ENCODE measurements at places on chromosomes 3 and 15.

DNA sequence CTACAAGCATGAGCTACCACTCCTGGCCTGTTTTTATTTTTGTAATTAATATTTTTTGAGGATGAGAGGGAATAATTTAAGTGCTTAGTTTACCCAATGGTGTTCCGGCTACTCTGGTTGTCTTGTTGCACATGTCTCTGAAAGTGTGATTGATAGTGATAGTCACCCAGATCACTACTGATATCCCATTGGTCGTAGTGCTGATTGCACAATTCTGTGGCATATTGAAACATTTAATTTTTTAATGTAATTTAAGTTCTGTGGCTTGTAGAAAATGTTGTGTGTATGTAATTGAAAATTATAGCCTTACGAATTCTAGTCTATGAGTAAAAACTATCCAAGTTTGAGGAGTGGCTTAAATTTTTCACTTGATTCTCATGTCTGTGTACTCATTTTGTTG is 11.9 kb downstream of the ARIH2 start:
- no peak for DNase-seq

DNA sequence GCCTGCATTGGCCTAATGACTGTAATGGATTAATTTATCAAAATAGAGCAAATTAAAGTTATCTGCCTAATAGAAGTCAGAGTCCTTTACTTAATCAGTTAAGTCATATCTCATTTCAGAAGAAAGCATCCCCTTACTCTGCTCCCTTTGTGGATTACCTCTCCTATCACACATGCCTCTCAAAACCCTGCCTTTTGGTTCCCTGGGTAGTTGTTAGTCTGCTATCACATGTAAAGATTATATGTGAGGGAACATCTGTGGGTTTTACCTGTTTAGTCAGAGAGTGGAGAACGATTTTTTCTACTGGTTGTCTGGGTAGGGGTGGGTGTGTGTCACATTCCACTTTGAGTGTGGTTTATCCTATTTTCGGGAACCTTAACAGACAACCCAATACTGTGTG is 16.4 kb downstream of the UBE2E2 start:
- no peak for DNase-seq

DNA sequence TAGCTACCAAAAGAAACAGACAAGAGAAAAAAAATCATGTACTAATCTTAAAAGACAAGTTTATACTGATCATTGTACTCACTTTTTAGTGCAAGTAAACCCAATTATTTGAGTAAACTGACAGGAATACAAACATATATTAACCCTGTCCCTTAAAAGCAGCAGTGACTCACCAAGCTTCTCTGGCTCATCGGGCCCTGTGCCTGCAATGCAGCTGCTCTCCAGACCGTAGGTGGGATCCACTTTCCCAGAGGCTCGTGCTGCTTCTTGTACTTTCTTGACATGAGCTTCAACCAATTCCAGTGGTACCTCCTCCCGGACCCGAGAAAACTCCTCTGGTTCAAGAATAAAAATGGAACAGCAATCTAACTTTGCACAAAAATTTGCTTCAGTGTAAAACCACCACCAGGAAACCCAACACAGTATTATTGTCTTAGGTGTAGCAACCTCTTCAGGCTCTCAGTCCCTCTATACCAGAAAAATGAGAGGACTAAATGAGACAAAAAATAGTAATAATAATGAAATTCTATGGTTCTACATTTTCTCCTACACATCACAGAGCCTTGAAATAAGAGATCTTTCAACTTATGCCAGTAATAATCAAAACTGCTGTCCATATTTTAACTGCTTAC is 82.6 kb upstream of the CSPG5 start:
- DNase-seq, result no peak

DNA sequence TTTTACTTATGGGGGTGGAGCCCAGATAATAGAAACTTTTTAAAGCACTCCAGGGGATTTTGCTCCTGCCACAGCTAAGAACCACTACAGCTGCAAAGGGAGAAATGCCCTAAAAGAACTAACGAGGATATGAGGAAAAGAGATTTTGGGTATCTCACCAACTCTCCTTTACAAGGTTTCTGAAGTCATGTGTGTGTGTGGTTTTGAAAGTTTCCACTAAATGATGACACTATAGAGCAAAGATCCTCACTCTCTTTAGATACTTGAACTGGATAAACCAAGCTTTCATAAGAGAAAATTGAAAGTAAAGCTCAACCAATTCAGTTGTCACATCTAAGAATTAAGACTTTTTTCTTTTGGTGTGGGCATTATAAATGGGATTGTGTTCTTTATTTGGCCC is 455.3 kb upstream of the ALCAM start:
- no peak for DNase-seq

- no peak for DNase-seq
Measured at GRCh38 chr15:78092261-78093041, at the start of gene SH2D7. Gene SH2D7, plus strand, starts transcription at chr15:78092561. Its CDS starts 24 bp downstream, at chr15:78092585.

DNA sequence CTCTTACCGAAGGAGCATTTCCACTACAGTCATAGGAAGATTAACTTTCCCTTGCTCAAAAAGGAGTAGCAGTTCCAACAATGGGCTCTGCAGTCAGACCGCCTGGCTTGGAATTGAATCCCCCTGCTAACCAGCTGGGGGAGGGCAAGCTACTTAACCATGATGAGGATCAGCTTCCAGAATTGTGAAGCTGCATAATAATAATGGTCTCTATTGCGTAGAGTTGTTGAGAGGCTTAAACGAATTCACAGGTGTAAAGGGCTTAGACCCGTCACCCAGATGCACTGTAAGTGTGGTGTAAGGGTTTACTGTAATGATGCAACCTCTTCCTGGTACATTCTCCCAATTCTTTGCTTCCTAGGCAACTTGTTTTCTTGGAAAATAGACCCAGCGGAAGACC is 185.2 kb upstream of the RGMA start:
- DNase-seq, result no peak

DNA sequence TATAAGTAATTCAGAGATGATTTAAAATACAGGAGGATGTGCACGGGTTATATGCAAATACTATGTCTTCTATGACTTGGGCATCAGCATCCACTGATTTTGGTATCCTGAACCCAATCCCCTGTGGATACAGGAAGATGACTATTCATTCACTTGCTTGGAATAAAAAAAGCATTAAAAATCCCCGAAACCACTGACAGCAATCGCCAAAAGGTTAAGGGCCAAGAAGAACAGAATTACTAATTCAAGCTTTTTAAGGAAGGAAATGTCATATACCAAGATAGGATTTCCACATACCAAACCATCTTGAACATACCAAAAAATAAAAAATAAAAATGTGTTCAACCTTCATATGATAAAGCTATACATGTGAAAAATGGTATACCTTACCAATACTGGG is 93.7 kb downstream of the DLG1 start:
- DNase-seq, result no peak

DNA sequence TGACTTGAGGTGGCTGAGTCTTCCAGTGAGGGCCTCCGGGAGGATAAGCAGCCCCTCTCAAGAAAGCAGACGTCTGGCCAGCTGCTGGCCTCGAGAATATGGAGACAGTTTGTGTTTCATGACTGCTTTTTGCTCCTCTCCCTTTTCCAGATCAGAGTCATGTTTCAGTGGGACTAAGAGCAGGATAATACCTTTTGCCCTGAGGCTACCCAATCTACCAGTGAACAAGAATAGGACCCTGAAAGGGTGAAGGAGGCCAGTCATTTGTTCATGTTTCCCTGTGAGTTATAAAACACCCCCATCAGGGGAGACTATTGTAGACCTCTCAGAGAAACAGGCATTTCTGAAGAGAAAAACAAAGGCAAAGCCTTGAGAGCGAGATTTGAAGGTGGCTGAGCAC is 137.4 kb downstream of the RYR3 start:
- no peak for DNase-seq

DNA sequence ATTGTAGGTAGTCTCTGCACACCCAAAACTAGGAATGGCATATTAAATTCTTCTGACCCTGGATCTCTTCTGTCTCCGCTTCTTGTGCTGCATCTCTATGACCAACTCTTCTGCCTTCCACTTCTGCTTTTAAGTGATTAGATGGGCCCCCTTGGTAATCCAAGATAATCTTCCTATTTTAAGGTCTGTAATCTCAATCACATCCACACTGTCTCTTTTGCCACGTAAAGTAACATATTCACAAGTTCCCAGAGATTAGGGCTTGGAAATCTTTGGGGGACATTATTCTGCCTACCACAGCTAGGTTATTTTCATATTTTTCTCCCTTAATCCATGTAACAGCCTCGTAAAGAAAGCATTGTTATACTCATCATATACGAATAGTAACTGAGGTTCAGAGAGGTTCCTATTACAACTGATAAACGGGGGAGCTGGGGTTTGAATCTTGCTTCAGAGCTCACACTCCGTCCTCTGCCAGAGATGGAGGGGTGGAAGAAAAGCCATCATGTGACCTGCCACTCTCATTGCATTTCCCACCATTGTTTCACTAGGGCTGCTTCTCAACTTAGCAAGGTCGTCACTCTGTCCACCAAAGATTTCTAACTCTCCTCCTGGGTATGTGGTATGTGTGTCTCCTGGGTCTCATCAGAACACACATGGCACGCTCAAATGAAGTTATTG is 6.6 kb upstream of the CD47 start:
- DNase-seq, result no peak

DNA sequence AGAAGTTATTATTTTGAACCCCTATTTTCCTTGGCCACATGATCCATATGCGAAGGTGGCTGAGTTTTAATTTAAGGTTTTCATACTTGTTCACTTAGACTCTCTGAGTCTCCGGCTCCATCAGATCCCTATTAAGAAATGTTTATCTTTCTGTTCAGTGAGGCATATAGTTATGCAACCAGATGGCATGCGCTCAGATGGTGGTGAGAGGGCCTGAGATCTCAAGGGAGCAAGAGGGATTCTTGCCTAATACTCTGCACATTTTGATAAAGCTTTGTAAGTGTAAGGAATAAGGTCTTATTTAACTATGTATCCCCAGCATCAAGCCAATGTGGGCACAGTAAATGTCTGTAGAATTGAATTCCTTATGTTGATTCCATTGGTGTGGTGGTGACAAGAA is 78.9 kb upstream of the DPH6 start:
- no peak for DNase-seq

DNA sequence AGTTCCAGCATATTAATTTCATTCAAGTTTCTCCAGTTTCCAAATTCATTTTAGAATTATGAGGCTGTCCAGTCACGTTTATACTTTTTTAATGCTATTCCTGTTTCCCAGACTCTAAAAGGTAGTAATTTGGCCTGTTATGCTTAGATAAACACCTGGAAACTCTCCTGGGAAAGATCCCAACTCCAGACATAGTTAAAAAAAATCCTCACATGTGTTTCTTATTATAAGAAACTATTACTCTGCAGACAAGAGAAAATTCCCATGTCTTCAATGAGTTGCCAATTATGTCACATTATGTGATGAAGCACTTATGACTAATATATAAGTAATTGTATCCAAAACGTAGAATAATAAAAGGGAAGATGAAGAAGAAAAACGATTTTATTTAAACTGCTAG is 137.1 kb upstream of the TMC3 start:
- no peak for DNase-seq

DNA sequence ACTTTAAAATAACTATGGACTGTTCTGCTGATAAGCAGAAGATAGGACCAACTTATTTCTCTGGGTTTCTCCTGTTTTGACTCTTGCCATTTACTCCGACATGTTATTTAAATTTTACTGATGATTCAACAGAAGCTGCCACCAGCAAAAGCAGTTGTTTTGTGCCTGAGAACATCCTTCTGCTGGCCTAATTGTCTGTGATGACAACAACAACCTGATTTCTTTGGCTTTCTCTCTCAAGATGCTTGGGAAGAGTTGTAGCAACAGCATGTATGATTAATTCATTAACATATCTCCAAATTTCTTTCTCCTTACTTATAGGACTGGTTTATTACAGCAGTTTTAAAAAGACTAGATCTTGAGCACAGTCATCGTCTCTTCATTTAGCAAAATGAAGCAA is 36.9 kb upstream of the DYNC1LI1 start:
- no peak for DNase-seq

DNA sequence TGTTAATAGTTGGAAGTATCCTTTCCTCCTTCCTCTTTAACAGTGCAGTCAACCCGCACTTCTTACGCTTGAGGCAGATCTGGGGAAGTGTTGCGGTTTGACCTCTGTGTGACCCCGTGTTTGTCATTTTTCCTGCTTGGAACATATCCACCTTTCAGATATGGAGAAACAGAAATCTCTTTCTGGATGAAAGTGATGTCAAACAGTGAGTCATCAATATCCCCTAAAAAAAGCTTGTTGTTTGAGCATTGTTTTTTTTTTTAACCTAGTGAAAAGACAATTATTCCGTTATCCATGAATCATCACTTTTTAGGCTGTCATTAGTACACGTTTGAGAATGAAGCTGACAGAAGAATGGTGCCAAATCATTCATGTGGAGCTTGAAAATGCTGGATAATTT is 293.7 kb downstream of the ARPP21 start:
- no peak for DNase-seq

DNA sequence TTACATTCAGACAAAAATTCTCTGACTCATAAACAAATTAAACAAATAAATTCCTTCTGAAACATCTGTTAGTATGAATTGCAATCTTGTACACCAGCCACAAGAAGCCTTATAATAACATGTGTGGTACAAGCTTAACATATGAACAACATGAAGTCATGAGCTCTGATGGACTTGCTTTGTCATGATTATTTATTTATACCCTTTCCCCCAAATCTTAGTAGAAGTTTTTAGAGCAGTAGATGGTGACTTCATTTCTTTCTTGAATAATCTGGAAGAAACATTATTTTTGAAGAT is 633.4 kb downstream of the EPHA3 start:
- no peak for DNase-seq

DNA sequence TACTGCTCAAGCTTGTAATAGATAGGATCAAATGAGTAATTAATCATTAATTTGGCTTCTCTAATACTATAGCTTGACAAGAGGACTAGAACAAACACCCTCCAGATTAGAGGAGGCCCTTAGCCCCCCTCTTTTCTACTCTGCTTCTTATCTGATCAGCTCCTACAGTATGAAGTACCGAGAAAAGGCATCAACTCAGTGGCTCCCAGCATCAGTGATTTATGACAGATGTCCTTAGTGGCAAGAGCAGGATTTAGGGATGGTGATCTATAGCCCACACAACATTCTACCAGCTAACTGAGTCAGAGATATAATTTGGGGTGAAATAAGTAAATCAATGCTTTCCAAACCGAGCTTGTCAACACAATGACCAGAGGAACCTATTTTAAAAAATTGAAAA is 541.1 kb downstream of the NLGN1 start:
- no peak for DNase-seq

- DNase-seq, result no peak
Measured at GRCh38 chr3:16587047-16587680, 18.1 kb downstream of the DAZL start.

- no peak for DNase-seq
Measured at GRCh38 chr3:1318296-1319005, 225.6 kb downstream of the CNTN6 start.

GRCh38 chr3:110650741-110651140 is 420.9 kb upstream of the NECTIN3 start:
- no peak for DNase-seq

GRCh38 chr3:177789500-177789899 is 592.2 kb upstream of the TBL1XR1 start:
- no peak for DNase-seq
